Left ventricle myocardium inferior (tissue), 1 donor: ENCODE measurements at places on chromosomes 6 and 20. TPM values are rescaled to one million over a fixed set of nuclear protein-coding genes. Genes with fewer than 3 reads are reported as not detected.

The SLC2A10 gene
- total RNA-seq, result 2.8 TPM

The EEF1A2 gene
- 1,286 TPM for total RNA-seq

The GPR63 gene
- 1.0 TPM for total RNA-seq

The PDE10A gene
- total RNA-seq, result 12.2 TPM

The PET117 gene
- total RNA-seq, result 9.1 TPM

The ECT2L gene
- total RNA-seq, result 1.6 TPM

The PRRC2A gene
- total RNA-seq, result 82.4 TPM

GRCh38 chr6:26175428-26176181 is 88.4 kb downstream of the HFE start:
- H3K4me1 ChIP-seq, result peaks cover 30% of the 10 kb centered on the region
- H3K27me3 ChIP-seq, result no peaks in the 10 kb centered on the region
- no peak overlapping the region for H3K4me3 ChIP-seq
- H3K36me3 ChIP-seq, result no peaks in the 10 kb centered on the region
- no peak for DNase-seq

DNA sequence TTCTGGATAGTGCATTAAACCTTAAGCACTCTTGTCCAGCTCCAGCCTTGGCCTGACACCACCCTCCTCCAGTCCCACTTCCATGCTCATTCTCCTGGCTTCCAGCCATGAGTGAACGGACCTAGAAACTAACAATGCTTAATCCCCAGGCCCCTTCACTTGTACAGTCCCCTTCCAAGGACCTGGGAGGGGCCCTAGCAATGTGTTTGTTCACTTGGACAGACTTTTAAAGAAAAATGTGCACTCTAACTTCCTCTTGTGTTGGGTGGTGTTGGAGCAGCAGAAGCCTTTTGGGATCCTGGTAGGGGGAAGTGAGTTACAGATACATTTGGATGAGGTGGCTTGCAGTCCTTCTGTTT is 48.9 kb upstream of the CCN6 start:
- H3K27me3 ChIP-seq, result no peaks in the 10 kb centered on the region
- no peak overlapping the region for H3K4me3 ChIP-seq
- H3K4me1 ChIP-seq, result peaks cover 23% of the 10 kb centered on the region
- H3K36me3 ChIP-seq, result no peaks in the 10 kb centered on the region
- peak; percentile 46 for DNase-seq

DNA sequence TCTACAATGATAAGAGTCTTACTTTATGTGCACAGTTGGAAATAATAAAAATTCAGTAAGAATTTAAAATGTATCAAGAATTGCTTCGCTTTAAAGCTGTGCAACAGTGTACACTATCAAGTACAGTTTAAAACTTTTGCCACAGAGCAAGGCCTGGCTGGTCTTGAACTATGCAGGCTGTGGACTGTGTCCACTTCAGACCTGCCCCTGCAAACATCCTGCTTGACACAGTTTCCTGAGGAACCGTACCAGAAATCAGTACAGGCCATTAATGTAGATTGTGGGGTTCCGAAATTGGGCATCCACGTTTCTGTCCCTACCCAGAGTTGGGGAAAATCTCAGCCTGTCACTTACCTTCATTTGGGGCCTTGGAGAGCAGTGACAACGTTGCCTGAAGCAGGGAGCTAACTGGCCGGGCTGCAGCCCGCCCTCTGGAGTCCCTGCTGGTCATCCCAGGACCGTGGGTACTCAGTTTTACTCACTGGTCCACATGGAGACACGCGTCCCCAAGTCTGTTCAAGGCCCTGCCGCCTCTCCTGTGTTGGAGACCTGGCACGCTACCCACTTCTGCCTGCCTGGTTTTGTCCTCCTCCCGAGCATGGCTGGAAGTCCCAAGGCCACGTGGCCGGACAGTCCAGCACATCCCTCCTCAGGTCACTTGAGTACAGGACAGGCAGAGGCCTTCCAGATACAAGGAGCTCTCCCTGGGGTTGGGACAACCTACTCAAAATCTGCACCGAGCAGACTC is 8.4 kb downstream of the NINL start:
- no peaks in the 10 kb centered on the region for H3K36me3 ChIP-seq
- H3K4me3 ChIP-seq, result no peak overlapping the region
- DNase-seq, result no peak

DNA sequence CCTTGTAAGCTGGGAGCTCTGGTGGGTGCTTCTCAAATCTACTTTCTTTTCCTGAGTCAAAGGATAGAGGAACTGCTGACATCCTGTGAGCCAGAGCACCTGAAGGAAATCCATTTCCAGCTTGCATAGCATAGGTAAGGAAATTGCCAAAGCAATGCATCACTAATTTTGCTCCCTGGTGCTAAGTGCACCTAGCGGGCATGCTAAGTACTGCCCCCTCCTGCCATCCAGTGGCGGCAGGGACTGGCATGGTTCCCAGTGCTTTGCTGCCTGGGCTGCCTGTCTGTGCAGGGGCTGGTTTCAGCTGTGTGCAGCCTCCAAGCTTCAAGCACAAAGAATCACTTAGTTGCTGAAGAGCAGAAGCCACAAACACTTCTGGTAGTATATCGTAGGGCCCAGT is 63.9 kb downstream of the FARS2 start:
- H3K4me3 ChIP-seq, result no peak overlapping the region
- H3K36me3 ChIP-seq, result peaks cover 21% of the 10 kb centered on the region
- H3K4me1 ChIP-seq, result no peaks in the 10 kb centered on the region
- no peak for DNase-seq

DNA sequence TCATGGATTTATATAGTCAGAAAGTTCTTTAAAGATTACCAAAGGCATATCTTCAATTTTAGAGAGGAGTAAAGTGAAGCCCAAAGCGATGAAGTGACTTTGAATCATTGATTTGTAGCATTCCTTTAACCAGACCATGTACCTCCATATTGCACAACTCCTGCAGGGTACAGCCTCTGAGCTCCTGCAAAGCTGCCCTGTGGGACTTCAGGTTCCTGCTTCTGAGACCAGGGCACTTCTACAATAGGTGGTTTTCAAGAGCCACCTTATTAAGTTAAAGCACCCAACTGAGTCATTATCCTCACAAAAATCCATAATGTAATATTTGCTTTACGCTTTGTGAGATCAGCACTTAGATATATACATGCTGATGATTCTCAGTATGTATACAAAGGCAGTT is 270.7 kb upstream of the RGS17 start:
- no peak overlapping the region for H3K27ac ChIP-seq
- H3K36me3 ChIP-seq, result no peaks in the 10 kb centered on the region
- H3K4me1 ChIP-seq, result no peaks in the 10 kb centered on the region
- H3K4me3 ChIP-seq, result no peak overlapping the region
- no peaks in the 10 kb centered on the region for H3K27me3 ChIP-seq

DNA sequence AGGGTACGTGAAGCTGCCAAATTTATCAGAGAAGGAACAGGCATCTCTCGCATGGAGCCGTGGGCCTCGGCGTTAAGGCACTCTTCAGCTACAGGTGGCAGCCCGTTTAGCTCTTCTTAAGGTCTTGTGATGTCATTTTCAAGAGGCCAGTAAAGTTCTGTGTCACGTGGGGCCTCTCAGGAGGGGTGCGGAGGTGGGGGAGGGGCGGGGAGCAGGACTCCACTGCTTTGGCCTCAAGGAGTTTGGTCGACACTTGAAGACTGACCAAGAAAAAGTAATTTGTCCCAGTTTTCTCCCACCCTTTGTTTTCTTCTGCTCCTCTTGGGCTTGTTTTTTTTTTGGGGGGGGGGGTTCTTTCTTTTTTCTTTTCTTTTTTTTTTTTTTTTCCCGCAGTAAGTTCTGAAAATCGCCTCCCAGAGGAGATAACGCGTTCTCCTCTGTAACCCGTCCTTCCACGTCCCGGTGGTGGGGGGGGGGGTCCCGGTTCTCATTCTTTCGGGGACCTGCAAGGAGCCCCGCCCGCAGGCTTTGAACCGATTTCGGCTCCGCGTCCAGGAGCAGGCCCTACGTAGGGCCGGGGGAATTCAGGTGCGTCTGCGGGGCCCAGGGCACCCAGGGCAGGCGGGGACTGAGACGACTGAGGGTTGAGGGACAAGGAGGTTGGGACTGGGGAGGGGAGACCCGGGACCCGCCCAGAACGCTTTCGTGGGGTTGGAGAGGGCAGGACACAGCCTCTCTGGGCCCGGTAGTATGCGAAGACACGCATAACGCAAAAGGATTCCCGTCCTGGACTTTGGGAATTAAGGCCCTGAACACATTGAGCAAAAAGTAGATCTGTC is 26.0 kb downstream of the GPX6 start:
- H3K36me3 ChIP-seq, result no peaks in the 10 kb centered on the region
- no peak overlapping the region for H3K27ac ChIP-seq
- H3K4me3 ChIP-seq, result peak overlapping the region; percentile 57
- DNase-seq, result peak; percentile 20

DNA sequence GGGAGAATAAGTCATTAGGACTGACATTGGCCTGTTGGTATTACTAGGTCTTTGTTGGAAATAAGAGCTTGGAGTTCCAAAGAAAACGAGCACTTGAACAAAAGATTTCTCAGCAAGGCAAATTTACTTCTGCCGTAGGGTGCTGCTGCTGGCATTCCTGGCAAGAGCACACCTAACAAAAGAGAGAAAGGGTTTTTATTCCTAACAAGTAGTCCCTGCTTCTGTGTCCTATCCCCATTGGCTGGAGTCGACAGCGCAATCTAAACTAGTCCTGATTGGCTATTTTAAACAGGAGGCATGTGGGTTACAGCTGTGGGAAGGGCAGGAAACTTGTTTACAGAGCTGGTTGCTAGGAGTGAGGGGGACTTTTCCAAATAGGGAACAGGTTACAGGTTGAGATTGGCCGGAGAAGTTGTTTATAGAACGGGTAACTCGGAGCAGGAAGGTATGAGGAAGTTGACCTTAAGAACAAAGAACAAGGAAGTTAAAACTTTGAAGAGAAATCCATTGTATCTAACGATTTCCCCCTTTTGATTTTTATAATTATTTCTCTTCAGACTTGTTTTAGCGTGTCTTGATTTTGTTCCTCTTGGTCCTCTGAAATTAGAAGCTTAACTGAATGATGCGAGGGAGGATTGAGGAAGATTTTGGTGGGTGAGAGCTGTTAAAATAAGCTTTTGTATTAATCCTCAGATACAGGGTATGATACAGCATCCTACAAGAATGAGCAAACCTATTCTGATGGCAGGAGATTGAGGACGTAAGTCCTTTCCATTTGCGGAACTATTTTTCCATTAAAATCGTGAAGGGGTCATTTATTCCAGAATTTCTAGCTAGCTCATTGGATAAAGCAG is 3.4 kb upstream of the ZNFX1 start:
- peaks cover 74% of the 10 kb centered on the region for H3K4me1 ChIP-seq
- no peaks in the 10 kb centered on the region for H3K27me3 ChIP-seq
- H3K4me3 ChIP-seq, result peak overlapping the region; percentile 84
- H3K27ac ChIP-seq, result peak overlapping the region; percentile 28
- H3K36me3 ChIP-seq, result peaks cover 72% of the 10 kb centered on the region

GRCh38 chr20:40953856-40954255 is 74.8 kb upstream of the TOP1 start:
- H3K4me3 ChIP-seq, result no peak overlapping the region
- H3K27ac ChIP-seq, result no peak overlapping the region
- DNase-seq, result no peak
- no peaks in the 10 kb centered on the region for H3K36me3 ChIP-seq
- peaks cover 58% of the 10 kb centered on the region for H3K27me3 ChIP-seq
- H3K4me1 ChIP-seq, result no peaks in the 10 kb centered on the region

- H3K27me3 ChIP-seq, result no peaks in the 10 kb centered on the region
- H3K36me3 ChIP-seq, result no peaks in the 10 kb centered on the region
- H3K4me1 ChIP-seq, result no peaks in the 10 kb centered on the region
- no peak overlapping the region for H3K27ac ChIP-seq
Observed at GRCh38 chr6:19336579-19336978, 500.6 kb upstream of the ID4 start.

- H3K27ac ChIP-seq, result no peak overlapping the region
- H3K4me1 ChIP-seq, result no peaks in the 10 kb centered on the region
- no peak overlapping the region for H3K4me3 ChIP-seq
- no peaks in the 10 kb centered on the region for H3K36me3 ChIP-seq
Observed at GRCh38 chr6:99780556-99780885, 173.9 kb downstream of the PRDM13 start.

DNA sequence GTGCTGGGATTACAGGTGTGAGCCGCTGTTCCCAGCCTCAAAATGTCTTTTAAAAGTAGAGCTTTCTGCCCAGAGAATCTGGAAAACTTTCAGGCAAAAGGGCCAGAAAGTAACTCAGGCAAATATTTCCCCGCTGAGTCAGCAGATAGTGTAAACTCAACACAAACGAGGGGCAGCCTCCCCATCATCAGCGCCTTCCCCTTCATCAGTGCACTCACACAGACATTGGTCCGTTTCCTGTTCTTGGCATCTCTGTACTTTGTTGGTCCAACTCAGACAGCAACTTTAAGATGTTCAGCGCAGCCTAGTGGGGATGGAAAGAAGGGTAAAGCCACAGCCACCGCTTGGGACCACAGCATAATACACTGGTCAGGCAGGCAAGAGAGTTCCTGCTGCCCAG is 69.5 kb downstream of the CSE1L start:
- DNase-seq, result no peak
- no peak overlapping the region for H3K4me3 ChIP-seq

- H3K27ac ChIP-seq, result no peak overlapping the region
- no peaks in the 10 kb centered on the region for H3K27me3 ChIP-seq
- no peaks in the 10 kb centered on the region for H3K36me3 ChIP-seq
- no peak overlapping the region for H3K4me3 ChIP-seq
- peaks cover 7% of the 10 kb centered on the region for H3K4me1 ChIP-seq
Observed at GRCh38 chr6:79608334-79609224, 22.6 kb upstream of the SH3BGRL2 start.

- H3K27ac ChIP-seq, result peak overlapping the region; percentile 84
- H3K36me3 ChIP-seq, result no peaks in the 10 kb centered on the region
- peaks cover 63% of the 10 kb centered on the region for H3K4me1 ChIP-seq
Observed at GRCh38 chr20:34871966-34872621, 562 bp downstream of the GGT7 start.

GRCh38 chr6:139650941-139651340 is 276.5 kb upstream of the CITED2 start:
- DNase-seq, result no peak
- no peaks in the 10 kb centered on the region for H3K4me1 ChIP-seq
- no peaks in the 10 kb centered on the region for H3K27me3 ChIP-seq
- H3K36me3 ChIP-seq, result no peaks in the 10 kb centered on the region
- H3K4me3 ChIP-seq, result no peak overlapping the region
